ENCODE measurements at places on chromosomes 5 and 9.

DNA sequence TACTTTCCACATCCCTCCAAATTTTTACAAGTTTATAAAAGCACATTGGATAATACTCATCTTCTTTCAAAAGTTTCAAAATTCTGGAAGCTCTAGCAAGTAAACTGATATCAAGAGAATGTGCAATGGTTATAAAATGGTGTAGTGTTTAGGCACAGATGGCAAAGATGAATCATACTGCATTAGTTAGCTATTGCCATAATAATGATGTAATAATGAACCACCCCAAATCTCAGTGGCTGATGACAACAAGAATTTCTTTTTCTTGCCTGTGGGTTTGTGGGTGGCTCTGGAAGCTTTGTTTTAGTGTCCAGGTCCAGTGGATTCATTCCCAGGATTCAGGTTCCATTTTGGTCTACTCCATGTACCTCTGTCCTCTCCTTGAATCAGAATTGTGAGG is 319.0 kb downstream of the BRINP1 start:
- no peak for DNase-seq

DNA sequence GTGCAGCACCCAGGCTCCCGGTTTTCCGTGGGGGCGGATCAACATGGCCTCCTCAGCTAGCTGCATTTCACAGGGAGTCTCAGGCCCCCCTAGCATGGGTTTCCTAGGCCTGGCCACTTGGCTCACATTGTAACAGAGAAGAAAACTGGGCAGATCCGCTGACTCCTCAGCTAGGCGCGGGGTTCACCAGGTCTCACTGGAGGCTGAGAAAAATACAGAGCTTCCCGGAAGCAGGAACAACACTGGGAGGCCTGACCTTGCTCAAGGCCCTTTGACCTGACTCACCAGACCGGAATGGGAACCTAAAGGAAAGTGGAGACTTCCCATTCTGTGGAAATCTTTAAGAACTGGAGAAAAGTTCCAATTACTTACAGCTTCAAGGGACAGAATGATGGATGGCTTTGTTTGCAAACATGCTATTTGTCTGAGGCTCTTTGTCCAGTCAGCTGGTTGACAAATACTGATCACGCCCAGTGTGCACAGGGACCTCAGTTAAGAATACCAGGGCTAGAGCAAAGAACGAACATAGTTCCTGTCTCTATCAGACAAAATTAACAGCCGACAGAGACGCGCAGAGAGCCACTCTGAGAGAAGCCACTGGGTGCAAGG is 88.7 kb upstream of the LRRTM2 start:
- no peak for DNase-seq

DNA sequence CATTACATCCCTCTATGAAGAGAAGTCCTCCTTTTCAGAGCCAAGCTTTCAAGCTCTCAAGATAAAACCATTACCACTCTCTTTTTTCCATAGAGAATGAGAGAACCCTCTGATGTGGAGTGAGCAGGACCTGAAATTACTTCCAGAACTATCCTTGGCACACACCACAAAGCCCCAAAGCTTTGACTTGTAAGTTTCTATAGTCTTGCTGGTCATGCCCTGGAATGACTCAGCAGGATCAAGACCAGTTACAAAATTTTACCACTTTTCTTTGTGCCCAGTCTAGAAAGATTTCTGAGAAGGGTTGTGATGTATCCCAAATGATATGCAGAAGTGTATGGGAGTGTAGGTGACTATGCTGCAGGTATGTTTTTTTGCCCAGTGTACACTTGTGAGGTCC is 760.6 kb downstream of the TLE1 start:
- DNase-seq = no peak

DNA sequence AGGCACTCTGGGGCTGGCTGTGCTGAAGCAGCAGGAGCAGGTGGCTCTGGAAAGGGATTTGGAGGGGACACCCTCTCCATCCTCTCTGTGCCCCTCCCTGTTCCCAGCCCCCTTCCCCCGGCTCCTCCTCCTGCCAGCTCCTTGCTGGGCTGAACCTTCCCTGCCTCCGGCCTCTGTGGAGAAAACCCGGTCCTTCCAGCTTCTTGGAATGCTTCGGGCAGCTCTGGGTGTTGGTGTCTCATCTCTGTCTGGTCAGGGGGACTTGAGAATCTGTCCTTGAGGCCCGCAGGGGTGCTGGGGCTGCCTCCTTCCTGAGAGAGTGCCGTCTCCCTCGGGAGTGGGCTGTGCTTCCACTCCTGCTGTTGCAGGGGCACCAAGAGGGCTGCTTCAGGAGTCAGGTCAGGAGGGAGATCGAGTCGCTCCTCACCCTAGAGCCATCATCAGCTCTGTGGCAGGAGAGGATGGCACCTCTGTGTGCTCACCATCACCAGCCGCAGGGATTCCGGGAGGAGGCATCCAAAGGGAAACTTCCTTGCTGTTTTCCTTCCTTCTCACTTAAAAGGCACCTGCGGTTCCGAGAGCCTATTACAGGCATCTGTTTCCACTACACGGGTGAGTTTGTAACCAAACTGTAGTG is 30.6 kb downstream of the NDUFS6 start:
- no peak for DNase-seq

DNA sequence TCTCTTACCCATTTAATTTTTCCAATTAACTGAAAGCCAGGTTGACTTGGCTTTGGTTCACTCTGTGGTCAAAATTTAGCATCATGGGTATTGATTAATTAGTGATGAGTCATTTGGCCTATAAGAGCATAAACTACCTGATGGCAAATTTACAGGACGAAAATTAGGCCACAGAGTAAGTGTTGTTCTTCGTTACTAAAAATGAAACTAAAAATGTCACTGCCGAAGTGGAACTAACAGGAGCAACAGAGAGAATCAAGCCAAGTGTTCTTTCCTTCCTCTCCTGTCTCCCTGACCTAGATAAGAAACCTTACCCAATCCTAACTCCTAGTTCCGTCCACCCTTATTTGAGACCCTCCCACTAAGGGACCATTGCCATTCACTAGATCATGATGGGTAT is 176.9 kb downstream of the RAB3C start:
- DNase-seq = no peak

GRCh38 chr5:97499605-97500004 is 316.6 kb upstream of the RIOK2 start:
- DNase-seq = no peak

- no peak for DNase-seq
Measured at GRCh38 chr5:125837866-125838265, 585.3 kb upstream of the GRAMD2B start.

GRCh38 chr9:98450496-98450895 is 195.0 kb upstream of the TBC1D2 start:
- DNase-seq = no peak

- DNase-seq = no peak
Measured at GRCh38 chr9:68496356-68496755, 44.3 kb downstream of the TMEM252 start.

DNA sequence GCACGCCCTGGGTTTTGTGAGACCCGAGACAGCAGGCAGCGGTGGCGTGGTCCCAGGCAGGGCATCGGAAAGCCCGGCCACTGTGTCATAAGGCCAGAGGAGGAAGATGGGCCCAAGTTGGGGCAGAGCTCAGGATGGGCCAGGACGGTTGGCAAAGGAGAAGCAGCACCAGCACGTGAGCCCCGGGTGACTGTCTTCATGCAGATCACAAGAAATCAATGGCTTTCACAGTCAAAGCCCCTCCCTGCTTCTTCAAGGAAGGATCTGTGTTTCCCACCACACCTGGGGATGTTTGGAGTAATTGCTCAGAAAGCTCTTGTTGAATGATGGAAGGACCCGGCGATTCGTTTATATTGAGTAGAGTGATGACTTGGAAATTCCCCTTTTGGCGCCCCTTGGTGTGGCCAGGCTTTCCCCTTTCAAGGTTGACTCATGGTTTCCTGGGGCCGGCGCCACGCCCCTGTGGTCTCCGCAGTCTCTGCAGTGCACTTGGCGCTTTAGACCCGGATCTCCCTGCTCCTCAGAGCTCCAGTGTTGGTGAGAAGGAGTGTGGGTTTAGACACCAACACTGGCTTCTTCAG is 52.1 kb downstream of the IL31RA start:
- DNase-seq = peak; percentile 81

GRCh38 chr5:159341145-159341544 is 10.9 kb upstream of the IL12B start:
- no peak for DNase-seq

DNA sequence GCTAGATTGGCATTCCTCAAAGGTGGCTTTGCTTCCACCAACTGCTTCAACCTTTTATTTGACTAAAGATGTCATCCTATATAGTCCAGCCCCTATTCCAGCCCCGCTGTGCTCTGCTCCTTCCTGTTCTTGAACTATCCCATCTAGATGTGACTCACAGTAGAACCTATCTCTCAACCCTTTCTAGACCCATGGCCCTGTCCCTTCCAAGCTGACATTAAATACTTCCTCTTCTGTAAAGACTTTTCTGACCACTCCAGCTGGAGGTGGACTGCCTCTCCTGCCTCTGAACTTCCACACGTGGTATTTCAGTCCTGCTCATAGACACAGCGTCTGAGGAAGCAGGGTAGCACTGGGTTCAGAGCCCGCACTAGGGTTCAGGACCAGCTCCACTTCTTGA is 32.4 kb downstream of the OSTF1 start:
- DNase-seq = no peak

- DNase-seq = no peak
Measured at GRCh38 chr5:59081693-59082092, 498.8 kb downstream of the RAB3C start.

GRCh38 chr9:124884376-124884775 is 22.4 kb downstream of the ARPC5L start:
- no peak for DNase-seq

- no peak for DNase-seq
Measured at GRCh38 chr9:112361601-112362000, 18.3 kb upstream of the HSDL2 start.

DNA sequence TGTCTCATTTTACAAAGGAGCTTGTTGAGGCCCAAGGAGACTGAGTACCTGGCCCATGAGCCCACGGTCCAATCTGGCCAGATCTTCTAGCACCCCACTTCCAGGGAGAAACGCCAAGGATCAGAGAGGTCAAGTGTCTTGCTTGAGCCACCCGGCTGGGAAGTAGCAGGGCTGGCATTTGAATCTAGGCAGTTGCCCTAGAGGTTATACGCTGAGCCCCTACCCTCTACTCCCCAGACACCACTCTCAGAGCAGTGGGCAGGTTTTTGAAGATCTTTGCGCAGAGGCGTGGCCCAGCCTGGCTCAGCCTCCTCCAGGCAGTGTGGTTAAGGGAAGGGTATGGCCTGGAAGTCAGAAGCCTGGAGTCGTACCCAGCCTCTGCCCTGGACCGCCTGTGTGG is 5.8 kb upstream of the NUP214 start:
- no peak for DNase-seq

- no peak for DNase-seq
Measured at GRCh38 chr5:458547-459353, 15.8 kb downstream of the EXOC3 start.

DNA sequence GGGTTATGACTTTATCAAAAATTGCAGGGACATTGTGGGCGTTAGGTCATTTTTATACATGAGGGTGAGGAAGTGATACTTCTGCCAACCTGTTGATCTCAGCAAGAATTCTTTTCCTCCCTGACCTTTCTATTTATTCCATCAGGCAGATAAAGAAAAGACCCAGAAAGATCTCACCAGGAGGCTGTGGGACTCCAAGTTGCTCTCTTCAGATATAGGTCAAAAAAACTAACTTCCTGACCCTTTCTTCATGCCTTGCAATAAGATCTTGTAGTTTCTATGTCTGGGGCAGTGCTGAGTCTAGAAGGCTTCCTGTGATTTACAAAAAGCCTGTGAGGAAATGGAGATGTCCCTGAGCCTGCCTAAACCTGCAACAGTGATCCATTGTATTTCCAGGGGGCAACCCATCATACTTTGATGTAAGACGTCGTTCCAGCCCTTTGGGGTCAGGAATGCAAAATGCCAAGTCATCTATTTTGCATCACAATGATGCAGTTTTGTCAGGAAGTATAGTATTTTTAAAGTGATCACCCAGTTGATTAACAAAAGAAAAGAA is 22.0 kb upstream of the PIK3R1 start:
- DNase-seq = no peak

DNA sequence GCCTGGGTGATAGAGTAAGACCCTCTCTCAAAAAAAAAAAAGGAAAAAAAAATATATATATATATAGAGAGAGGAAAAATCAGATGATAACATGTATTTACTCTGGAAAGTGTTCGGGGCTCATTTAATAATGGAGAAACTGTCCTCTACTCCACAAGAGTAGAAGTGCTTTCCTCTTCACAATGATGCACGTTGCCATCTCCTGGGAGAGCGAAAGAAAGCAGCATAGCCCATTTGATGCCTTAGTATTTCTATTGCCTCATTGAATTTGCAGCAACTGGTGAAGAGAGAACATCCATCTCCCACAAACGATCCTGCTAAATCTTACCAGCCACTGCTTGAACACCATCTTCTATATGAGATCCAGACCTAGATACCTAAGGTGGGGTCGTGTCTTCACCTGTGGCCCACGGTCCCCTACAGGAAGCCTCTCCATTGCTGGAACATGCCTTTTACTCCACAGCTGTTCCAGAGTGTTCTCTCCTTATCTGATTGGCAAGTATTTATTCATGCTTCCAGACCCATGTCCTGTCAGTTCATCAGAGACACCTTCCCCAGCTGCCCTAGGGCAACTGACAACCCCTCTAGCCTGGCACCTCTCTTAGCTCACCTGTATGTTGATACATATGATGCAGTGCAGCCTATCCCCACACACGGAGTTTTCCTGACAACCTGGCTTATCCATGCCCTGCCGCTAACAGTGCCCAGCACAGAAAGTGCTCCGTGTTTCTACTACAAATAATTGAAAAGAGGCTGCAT is 115.3 kb downstream of the MARCHF11 start:
- DNase-seq = no peak

DNA sequence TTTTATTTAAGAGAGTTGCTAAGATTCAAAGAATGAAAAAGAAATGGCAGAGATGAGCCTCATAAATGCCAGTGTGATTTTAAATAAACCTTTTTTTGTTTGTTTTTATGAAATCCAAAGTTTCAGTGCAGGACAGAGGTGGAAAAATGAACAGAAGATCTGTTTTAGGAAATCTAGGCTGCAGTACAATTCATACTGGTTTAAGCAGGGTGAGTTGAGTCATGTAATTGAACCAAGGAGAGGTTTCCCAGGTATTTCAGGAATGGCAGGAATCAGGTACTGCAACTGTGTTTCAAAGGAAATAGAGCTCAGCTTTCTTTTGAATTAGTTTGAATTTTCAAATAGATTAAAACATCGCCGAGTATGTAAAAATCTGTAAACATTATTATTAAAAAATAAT is 3.0 kb upstream of the ANKRD31 start:
- no peak for DNase-seq

DNA sequence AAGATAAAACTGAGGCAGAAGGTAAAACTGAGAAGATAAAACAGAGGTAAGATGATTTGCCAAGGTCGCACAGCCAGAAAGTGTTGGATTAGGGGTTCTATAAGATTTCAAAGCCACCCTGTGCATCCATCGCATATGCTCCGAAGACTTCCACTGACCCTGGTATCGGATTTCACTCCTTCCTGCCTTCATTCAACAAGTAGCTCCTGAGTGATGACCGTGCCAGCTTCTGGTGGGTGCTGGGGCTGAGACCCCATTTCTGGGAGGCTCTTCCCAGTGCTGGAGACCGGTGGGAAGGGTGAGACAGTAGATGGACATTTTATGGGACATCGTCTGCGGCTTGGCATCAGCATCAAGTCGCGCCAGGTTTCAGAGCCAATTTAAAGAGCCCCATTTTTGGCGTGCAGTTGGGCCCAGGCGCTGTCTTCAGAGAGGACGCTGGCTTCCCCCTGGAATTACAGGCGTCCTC is 53.7 kb upstream of the DAB2IP start:
- no peak for DNase-seq

Measured in CD4-positive, alpha-beta T cell treated with Interleukin-15 for 1 hour (primary cell).